ENCODE measurements at places on chromosomes 11 and 22. TPM values are rescaled to one million over a fixed set of nuclear protein-coding genes. Genes with fewer than 3 reads are reported as not detected.

The FGF19 gene
- total RNA-seq = not detected

The PLAAT3 gene
- 28.1 TPM for total RNA-seq

The CCDC87 gene
- total RNA-seq = 0.44 TPM

The ABCC8 gene
- total RNA-seq = not detected

The OR52H1 gene
- 0.66 TPM for total RNA-seq

The ST14 gene
- total RNA-seq = 0.06 TPM

The CECR2 gene
- total RNA-seq = under 0.01 TPM

The NRIP3 gene
- total RNA-seq = 15.2 TPM

The APOL5 gene
- not detected for total RNA-seq

The PLA2G6 gene
- 14.4 TPM for total RNA-seq

The HNRNPUL2 gene
- 14.9 TPM for total RNA-seq

The ROM1 gene
- 10.6 TPM for total RNA-seq

The PLEKHB1 gene
- total RNA-seq = 0.40 TPM

The C22orf42 gene
- not detected for total RNA-seq

The MMP13 gene
- total RNA-seq = not detected

The TTC38 gene
- total RNA-seq = 22.2 TPM

The TMEM132A gene
- 5.5 TPM for total RNA-seq

The EMID1 gene
- total RNA-seq = not detected
